Hypothalamus (tissue), 51 donors: ENCODE measurements at places on chromosomes 11 and 22.

DNA sequence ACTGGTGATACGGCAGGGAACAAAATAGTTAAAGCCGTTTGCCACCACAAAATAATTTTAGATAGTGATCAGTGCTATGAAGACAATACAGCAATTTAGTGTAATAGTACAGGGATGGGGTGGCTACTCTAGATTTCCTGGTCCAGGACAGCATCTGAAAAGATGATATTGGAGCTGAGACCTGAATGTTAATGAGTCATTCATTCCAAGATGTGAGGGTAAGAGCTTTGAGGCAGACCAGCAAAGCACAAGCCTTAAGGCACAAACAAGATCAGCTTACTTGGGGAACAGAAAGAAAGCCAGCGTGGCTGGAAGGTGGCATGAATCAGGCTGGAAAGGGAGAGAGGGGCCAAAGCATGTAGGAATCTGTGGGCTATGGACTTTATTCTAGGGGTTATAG, 132.3 kb downstream of the TRIM44 start:
- DNase-seq: no peak

DNA sequence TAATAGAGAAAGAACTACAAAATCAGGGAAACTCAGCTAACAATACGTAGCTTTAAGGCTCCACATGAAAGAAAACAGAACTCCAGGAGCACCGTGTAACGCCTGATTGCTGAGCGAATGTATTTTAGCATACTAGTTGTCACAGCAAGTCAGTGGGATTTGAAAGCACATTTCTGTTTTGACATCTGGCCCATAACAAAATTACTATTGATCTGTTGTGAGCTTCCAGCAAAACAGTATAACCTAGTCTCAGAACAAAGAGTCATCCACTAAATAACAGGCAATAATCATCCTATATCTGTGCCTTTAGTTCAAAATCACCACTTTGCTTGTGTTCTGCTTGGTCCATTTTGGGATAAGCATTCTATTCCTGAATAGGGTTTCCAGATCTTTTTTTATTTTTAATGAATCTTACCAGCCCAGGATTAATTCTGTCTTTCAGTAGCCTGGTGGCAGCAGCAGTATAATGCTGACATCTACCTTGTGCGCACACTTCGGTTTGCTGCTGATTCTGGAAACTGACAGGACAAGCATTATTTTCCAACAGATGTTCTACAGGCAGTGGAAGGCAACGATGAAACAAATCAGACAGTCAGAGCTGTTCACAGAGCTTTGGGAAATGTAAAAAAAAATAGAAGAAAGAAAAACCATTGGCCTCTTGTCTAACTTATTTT, 66.2 kb downstream of the CADM1 start:
- no peak for DNase-seq

DNA sequence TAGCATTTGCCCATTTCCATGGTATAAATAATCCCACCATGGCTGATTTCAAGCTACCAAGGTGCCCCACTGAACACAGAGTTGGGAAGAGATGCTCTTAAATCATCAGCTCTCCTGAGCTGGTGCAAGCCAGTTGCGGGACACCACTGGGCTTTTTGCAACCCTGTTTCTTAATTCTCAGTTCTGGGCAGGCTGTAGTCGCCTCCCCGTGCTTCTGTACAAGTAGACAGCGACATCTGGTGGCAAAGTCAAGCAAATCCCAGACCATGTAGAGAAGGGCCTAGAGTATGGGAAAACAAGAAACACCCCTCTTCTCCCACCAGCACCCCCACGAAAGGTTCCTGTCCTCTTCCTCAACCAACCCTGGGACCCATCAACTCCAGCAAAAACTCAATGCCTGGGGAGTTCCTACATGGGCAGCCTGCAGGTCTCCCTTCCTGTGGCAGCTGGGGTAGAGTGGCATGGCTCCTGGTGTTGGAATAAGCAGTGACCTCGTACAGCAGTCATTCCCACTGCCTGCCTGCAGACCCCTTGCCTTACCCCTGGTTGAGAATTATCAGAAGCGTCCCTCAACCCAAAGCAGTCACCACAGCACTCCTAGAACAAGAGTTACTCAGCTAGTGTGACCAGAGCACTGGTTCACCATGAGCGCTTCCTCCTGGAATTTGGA, 68.4 kb downstream of the IGLL5 start:
- peak; percentile 61 for DNase-seq

DNA sequence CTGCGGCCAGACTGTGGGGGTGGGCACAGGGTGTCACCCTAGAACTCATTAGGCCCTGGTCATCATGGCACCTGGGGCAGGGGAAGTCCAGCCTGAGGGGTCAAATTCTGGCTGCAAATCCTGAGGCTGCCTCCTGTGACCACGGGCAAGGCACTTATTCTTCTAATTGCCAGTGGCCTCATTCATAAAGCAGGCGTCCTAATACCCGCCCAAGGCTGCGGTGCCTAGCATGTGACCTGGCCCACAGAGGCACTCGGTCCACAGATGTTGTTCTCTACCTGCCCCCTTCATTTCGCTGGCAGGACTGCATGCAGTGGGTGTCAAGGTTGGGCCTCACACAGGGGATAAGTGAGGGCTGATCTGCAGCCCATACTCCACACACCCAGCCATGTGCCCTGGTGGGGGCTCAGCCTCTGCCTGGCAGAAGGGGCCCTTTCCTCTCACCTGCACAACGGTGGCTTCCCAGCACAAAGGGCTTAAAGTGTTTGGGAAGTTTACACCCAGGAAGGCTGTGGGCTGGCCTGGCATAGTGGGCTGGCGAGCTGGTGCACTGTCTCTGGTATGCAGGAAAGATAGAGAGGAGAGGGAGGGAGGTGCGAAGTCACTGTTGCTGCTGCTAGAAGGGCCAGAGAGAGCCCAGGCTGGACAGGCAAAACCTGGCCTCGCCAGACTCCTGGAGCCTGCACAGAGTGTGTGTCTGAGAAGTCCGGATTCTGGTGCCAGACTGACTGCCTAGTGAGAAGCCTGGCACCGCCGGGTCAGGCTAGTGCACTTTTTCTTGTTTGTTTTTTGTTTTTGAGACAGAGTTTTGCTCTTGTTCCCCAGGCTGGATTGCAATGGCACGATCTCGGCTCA, 3.2 kb downstream of the MPST start:
- DNase-seq: peak; percentile 49

- no peak for DNase-seq
Observed at GRCh38 chr22:40982482-40983385, 31.6 kb downstream of the RBX1 start.

DNA sequence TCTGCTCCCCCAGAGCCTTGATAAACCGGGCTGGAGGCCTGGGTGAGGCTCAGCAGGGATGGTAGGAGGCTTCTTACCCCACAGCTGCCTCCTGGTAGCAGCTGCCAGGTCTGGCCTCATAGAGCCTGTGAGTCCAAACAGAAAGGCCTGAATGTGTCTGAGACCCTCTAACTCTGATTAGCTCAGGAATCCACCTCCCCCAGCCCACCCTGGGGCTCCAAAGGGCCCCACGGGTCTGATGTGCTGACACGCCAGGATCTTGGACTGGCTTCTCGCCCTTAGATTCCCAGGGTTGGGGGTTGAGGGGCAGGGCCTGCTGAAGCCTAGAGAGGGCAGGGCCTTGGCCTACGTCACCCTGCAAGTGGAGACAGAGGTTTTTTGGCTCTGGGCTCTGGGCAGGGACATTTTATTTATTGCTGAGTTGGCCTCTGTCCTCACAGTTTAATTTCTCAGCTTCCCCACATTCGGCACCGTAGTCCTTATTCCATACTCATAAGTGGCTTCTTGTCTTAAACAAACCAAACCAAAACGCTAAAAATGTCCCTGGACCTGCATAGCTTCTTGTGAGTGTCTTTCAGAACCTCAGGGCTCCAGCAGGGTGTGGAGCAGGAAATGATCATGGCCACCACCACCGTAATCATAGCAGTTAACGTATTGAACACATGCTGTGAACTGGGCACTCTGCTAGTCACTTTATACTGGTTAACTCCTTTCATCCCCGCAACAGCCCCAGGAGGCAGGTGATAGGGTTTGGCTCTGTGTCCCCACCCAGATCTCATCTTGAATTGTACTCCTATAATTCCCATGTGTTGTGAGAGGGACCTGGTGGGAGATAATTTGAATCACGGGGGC, 25.1 kb downstream of the KIAA1671 start:
- DNase-seq: no peak

DNA sequence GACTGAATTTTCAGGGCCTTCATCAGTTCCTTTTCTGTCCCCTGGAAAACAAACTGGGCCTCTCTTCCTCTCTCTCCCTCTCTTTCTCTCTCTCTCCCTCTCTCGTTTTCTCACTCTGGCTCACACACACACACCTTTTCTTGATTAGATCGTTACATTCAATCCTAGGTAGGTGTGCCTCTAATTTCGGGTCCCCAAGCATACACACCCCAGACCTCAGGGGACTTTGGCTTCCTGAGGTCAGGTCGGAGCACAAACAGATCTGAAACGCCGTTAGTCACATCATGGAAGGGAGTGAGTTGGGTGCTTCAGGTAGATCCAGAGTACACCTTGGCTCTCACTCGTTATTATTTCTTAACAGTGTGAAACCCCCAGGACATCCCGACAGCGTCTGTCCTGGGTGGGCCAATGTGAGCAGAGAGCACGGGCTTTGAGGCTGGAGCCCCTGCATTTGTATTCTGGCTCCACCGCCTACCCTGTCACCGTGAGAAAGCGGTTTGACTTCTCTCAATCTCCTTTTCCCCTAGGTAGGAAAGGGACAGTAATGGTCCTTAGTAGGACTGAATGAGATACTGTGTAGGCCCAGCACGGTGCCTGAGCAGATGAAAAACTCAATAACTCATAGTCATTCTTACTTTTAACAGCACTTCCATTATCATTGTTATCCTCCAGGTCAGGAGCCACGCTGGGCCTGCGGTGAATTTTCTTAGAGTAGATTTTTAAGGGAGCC, 37.3 kb upstream of the POU2AF1 start:
- DNase-seq: no peak

GRCh38 chr22:39603345-39603744, 32.8 kb downstream of the CACNA1I start:
- DNase-seq: no peak

GRCh38 chr11:88404391-88404790, 66.9 kb upstream of the CTSC start:
- no peak for DNase-seq

- no peak for DNase-seq
Observed at GRCh38 chr11:36743039-36743438, 145.0 kb upstream of the RAG2 start.

- no peak for DNase-seq
Observed at GRCh38 chr22:43253839-43254238, 66.9 kb upstream of the TTLL12 start.

- DNase-seq: no peak
Observed at GRCh38 chr11:78109081-78110015, 29.7 kb upstream of the NDUFC2 start.

- no peak for DNase-seq
Observed at GRCh38 chr11:92852229-92852628, 117.2 kb upstream of the MTNR1B start.

DNA sequence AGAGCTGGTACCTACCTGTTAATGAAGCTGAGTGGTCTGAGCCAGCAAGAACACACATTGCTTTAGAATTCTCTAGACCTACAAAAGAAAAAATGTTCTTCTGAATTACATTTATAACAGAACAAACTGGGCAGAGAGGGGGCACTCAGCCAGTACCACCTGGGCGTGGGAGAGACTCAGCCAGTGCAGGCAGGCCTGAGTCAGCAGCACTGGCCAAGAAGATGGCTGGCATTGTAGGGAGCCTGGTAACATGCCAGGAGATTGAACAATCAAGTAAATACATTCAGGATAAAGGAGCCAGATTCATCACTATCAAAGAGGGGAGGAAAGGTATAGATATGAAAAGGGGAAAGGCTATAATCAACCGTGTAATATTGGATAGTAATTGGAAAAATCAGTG, 19.9 kb downstream of the SERGEF start:
- DNase-seq: no peak

- DNase-seq: no peak
Observed at GRCh38 chr22:17431179-17431578, 61.9 kb downstream of the CECR2 start.

- no peak for DNase-seq
Observed at GRCh38 chr11:97269527-97269926, 879.7 kb downstream of the JRKL start.

GRCh38 chr22:34851918-34852662, 213.9 kb upstream of the ISX start:
- no peak for DNase-seq

- no peak for DNase-seq
Observed at GRCh38 chr22:22772396-22772795, 115.2 kb upstream of the IGLL5 start.

GRCh38 chr11:130389335-130389935, 39.0 kb downstream of the ADAMTS8 start:
- no peak for DNase-seq

GRCh38 chr11:67306769-67307544, 3.6 kb downstream of the SSH3 start:
- DNase-seq: no peak

- DNase-seq: no peak
Observed at GRCh38 chr11:57785072-57785471, 23.5 kb downstream of the CTNND1 start.

DNA sequence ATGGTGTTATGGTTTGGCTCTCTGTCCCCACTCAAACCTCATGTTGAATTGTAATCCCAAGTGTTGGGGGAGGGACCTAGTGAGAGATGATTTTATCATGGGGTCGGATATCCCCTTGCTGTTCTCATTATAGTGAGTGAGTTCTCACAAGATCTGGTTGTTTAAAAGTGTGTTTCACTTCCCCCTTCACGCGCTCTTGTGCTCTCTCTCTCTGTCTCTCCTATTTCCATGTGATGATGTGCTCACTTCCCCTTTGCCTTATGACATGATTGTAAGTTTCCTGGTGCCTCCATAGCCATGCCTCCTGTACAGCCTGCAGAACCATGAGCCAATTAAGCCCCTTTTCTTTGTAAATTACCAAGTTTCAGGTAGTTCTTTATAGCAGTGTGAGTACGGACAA, 765.1 kb downstream of the KCNA4 start:
- no peak for DNase-seq

GRCh38 chr11:108697872-108698473, 33.1 kb downstream of the DDX10 start:
- DNase-seq: no peak

GRCh38 chr11:122578171-122578825, 77.2 kb upstream of the UBASH3B start:
- no peak for DNase-seq

DNA sequence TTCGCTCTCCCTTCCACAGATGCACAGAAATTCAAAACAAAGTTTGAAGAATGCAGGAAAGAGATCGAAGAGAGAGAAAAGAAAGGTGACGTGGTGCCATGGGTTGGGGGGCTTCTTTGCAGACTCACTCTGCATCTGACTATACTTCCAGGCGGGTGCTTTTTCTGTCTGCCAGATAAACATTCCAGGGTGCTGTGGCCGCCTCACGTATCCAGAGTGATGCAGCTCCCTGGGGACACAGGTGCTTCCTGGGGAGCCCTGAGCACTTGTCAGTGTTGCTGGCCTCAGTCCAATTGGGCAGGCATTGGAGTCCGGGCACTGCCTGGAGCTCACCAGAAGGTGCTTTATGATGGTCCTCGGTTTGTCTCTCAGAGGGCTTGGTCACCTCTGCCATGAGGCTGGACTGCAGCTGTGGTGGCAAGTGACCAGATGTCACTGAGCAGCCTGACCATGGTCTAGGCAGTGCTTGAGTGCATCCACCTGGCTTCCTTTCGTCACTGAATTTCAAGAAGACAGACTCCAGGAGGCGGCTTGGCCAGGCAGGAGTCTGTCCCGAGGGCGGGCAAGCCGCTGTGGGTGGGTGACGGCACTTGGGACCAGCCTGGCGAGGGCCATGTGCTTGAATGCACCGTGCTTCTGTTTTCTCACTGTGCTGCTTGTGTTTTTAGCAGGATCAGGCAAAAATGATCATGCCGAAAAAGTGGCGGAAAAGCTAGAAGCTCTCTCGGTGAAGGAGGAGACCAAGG, 5.1 kb upstream of the ZDHHC8 start:
- DNase-seq: no peak

GRCh38 chr11:3707176-3707575, 36.0 kb upstream of the CHRNA10 start:
- no peak for DNase-seq
